NCI-H1417 (cell line): ENCODE measurements at places on chromosomes 16 and 17.
A peak's percentile ranks its signal among the peaks of the same experiment; 100 is the strongest.

DNA sequence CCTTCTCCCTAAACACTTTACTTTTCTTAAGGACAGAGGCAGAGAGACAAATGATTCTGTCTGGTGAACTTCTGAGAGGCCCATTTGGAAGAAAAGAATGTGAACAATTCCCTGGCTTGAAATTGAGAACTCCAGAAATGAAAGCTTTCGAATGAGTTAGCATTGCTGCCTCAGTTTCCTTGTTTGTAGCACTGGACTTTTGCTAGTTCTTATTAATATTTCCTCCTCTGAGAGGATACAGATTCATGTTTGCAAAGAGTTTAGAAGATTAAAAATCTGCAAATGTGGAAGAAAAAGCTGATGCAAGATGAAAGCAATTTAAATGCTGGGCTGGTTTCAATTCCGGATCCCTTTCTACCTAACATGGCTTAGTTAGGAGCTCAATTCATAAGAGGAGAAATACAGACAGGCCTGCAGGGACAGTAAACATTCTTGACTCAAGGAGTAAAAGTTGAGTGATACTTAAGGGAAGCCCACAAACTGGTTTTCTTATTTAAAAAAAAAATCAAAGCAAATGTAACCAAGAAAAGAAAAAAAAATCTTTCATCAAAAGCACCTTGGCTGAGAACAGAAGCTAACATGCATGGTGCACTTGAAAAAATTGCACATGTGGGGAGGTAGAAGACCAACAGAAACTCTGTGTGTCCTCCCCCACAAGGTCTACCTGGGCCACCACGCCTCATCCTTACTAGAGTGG lies 27.1 kb downstream of the HNF1B start:
- DNase-seq, result no peak

DNA sequence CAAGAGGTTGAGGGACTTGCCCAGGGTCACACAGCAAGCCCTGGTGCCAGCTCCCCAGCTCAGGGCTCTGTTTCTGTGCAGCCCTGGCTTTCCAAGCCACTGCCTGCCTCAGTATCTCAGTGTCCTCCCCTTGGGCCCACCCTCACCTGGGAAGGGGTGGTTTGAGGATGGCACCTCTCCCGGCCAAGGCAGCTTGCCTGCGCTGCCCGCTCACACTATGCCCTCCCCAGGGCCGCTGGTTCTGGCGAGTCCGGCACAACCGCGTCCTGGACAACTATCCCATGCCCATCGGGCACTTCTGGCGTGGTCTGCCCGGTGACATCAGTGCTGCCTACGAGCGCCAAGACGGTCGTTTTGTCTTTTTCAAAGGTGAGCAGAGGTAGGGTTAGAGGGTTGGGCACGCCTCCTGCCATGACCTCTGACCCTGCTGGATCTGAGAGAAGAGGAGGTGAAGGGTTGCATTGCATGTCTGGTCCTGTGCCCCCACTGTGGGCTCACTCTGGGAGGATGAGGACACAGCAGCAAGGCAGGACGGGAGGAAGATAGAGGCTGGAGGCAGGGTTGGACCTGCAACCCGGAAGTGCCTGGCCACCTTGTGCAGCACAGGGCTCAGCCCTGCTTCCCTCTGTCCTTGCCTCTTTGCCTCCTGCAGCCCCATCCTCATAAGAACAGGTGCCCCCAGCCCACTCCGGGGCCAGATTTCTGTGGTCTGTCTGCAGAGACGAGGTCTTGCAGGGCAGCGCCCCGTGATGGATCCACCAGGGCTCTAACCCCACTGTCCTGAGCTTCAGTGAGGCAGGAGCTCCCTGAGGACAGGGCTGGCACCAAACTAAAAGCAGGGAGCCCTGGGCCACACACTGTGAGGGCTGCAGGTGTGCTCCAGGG lies 16.7 kb downstream of the MMP15 start:
- DNase-seq, result no peak

DNA sequence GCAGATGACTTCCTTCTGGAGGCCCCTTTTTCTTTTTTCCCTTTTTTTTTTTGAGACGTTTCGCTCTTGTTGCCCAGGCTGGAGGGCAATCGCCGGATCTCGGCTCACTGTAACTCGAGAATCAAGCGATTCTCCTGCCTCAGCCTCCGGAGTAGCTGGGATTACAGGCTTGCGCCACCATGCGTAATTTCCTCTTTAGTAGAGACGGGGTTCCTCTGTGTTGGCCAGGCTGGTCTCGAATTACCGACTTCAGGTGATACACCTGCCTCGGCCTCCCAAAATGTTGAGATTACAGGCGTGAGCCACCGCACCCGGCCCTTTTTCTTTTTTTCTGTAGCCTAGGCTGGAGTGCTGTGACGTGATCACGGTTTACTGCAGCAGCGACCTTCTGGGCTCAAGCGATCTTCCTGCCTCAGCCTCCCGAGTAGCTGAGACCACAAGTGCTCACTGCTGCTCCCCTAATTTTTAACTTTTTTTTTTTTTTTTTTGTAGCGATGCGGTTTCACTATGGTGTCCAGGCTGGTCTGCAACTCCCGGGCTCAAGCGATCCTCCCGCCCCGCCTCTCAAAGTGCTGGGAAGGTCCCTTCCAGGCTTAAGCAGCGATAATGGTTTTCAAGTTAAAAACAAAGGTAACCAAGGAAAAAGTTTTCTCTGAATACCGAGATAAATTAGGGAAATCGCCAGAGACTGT lies 956 bp upstream of the IST1 start:
- DNase-seq, result peak; percentile 65

DNA sequence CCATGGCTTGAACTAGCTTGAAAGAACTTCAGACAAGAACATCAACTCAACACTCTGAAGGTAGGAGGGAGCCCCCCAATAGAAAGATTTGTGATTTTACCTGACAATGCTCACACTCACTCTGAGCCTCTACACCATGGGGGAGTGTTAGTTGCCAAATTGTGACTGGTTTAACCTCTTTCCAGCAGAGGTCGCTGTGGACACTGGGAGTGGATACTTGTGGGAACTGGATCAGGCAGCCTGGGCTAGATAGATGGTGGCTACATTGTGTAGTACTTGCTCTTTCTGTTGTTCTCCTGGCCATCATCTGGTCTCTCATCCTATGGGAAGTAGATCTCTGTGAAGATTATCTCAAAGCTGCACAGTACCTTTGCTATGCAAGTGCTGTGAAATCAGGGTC lies 2.9 kb downstream of the SMPD3 start:
- peak; percentile 88 for DNase-seq

DNA sequence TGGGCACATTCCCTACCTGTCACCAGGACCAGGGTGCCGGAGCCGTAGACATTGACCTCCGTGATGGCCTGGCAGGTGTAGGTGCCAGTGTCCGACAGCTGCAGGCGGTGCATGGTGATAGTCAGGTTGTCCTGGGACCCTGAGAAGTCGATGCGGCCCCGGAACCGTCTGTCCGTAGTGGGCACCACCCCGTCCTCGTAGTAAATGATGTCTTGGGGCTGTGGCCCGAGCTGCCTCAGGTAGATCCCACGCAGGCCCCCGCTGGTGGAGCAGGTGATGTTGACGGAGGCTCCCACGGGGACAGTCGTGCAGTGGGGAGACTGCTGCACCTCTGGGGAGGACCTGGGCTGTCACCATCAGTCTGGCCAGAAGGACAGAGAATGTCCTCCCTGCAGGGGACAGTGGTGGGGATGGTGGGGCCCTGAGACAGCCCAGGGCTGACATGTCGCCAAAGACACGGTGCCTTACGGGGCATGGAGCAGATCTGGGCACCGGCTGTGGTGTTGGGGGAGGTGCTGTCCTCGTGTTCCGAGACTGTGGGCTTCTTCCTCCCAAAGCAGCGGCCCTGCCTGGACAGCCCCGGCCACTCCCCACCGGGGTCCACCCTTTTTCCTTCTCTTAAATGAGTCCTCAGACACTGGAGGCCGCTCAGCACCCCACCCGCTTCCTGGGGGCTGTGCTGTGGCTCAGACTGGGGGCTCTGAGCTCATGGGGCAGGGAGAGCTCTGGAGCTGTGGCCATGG lies 586 bp downstream of the CD7 start:
- DNase-seq, result no peak

DNA sequence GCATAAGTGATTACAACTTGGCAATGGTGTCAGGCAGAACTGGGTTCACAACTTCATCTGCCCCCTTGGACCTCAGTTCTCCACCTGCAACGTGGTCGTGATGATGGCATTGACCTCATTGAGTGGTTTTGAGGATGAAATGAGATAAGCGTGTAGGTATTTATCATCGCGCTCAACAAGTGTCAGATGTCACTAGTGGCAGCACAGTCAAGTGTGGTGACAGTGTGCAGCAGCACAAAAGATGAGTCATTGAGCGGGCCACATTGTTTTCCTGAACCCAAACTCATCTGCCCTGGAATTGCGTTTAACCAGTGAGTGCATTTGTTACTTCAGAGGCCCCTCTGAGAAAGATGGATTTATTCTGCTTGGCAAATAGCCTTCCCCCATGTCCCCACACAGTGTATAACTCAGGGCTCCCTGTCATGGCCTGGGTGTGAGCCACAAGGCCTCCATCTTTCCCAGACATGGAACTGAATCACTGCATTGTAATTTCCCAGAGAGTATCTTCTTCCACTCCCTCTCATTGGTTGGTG lies 20.9 kb downstream of the IRX3 start:
- DNase-seq, result no peak

GRCh38 chr16:12257926-12258561 lies 281.5 kb downstream of the SNX29 start:
- peak; percentile 67 for DNase-seq

- DNase-seq, result no peak
Measured at GRCh38 chr17:50348522-50349242, 2.8 kb downstream of the XYLT2 start.

GRCh38 chr16:57413301-57413730 lies 8.7 kb downstream of the CCL17 start:
- DNase-seq, result no peak

- DNase-seq, result no peak
Measured at GRCh38 chr17:8188263-8188839, 1.6 kb downstream of the BORCS6 start.

GRCh38 chr17:17448723-17449122 lies 28.1 kb upstream of the MED9 start:
- no peak for DNase-seq

DNA sequence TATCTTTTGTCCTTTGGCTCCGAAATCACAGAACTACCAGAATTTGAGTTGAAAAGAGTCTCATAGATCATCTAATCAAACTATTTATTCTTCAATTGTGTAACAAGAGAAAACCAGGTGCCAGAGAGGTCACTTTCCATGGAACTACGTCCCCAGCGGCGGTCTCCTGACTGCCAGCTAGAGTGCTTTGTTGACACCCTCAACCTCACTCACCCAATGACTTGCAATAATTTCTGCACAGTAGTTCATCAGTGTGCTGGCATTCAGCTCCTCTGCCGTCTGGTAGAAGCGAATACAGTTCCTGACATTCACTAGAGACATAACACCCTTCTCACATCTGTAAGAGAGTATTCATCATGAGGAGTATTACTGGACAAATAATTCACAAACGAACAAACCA lies 54.2 kb downstream of the ANKFY1 start:
- no peak for DNase-seq

GRCh38 chr17:65050438-65050837 lies 6.1 kb downstream of the GNA13 start:
- no peak for DNase-seq

DNA sequence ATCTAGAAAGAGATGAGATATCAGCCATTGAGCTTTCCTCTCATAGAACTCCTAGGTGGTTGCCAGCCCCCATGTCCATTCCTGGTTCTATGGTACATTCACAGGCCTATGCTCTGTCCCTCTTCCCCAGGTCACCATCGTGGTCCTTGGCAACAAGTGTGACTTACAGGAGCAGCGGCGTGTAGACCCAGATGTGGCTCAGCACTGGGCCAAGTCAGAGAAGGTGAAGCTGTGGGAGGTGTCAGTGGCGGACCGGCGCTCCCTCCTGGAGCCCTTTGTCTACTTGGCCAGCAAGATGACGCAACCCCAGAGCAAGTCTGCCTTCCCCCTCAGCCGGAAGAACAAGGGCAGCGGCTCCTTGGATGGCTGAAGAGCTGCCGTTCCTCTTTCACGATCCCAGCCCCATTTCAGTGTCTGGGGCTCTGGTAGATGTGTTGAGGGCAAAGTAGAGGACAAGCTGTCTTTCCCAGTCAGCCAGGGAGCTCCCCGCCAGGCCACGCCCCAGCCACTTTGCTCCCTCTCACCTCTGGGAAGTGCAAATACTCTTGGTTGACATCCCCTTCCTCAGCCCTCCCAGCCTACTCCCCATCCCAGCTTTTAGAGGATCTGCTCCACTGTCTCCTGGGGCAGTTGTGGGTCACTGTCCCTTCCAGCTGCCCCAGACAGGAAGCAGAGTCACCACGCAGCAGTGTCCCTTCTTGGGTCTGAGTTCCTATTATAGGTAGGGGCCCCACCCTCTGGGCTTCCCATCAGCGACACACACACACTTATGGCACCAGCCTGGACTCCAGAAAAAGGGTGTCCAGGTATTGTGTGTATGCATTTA lies 3.8 kb downstream of the NKIRAS2 start:
- no peak for DNase-seq

DNA sequence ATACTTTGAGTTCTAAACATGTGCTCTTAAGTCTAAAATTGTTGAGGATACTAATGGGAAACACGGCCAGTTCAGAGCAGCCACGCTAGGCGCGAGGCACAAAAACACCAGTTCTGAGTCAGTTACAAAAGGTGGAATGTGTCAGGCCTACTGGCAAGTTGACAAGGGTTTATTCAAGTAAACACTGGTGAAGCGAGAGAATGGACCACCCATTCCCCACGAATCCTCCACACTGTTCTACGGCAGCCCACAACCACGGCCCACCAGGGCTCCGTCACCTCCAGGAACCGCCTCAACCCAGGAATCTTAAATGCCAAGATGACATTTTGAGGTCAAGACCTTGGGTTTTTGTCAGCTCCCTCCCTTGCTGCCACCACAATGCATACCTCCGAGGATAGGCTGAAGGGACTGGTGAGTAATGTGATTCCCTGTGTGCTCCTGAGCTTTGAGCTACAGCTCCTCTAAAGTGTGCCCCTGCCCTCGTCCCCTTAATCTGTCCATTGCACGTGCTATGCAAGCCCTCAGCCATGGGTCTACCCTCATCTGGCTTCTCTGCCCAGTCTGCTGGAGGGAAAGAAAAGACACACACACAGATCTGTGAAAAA lies 28.5 kb upstream of the TRAP1 start:
- no peak for DNase-seq

- peak; percentile 48 for DNase-seq
Measured at GRCh38 chr17:42422412-42422957, 571 bp downstream of the CAVIN1 start.

DNA sequence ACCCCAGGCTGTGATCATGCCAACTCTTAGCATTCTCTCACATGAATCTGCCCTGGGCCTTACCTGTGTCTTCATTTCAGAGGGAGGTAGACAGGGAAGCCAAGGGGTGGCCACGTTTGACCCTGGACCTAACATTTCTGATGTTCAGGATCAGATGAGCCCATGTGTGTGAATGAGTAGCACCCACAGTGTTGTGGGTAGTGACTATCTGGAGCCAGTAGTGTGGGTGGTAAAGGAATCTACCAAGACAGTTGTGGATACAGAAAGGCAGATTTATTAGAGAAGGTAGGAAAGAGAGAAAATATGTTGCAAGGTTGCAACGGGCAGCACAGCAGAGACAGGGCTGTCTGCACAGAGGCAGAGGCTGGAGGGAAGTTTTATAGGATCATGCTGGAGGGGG lies 60.5 kb downstream of the TK2 start:
- no peak for DNase-seq
